Activated T-helper 1 cell treated with anti-CD3 and anti-CD28 coated beads, Interleukin-12 subunit alpha, Interleukin-12 subunit beta, Interleukin-2, Interleukin-4 antibody, amounts not matched to agents 30 ng/mL and 10 ng/mL and 1 ng/mL, durations not matched to agents 14 hours and 24 hours and 36 hours (primary cell): ENCODE measurements at places on chromosomes 13 and 19. TPM values are rescaled to one million over a fixed set of nuclear protein-coding genes. Genes with fewer than 3 reads are reported as not detected.

Gene ZSCAN4
- not detected in 2 replicates for total RNA-seq

Gene ZNF567
- 5.8 and 8.5 TPM in 2 replicates for total RNA-seq

Gene KLHL1
- not detected in 2 replicates for total RNA-seq

Gene CEACAM4
- not detected in 2 replicates for total RNA-seq

Gene DAZAP1
- 301 and 304 TPM in 2 replicates for total RNA-seq
